ENCODE measurements at places on chromosomes 7 and 10. TPM values are rescaled to one million over a fixed set of nuclear protein-coding genes. Genes with fewer than 3 reads are reported as not detected.

Gene SMO
- 14.0 TPM for total RNA-seq

Gene LIPJ
- total RNA-seq: under 0.01 TPM

Gene BEND7
- 1.7 TPM for total RNA-seq

Gene KIAA1549
- total RNA-seq: 2.2 TPM

Gene RELN
- total RNA-seq: not detected

Gene ADIRF
- total RNA-seq: not detected

Gene TBL2
- 85.8 TPM for total RNA-seq

Gene CH25H
- 0.93 TPM for total RNA-seq

Gene COL13A1
- total RNA-seq: not detected

Gene SLC18A2
- total RNA-seq: not detected

Gene MMP21
- not detected for total RNA-seq

Gene GDF10
- not detected for total RNA-seq

Gene PDK4
- total RNA-seq: 10.2 TPM

Gene FIGNL1
- total RNA-seq: 36.6 TPM
